ENCODE measurements at places on chromosomes 11 and 22. TPM values are rescaled to one million over a fixed set of nuclear protein-coding genes. Genes with fewer than 3 reads are reported as not detected.

The MYEOV gene
- not detected for total RNA-seq

- no peak for DNase-seq
- peaks cover 70% of the 10 kb centered on the region for H3K4me1 ChIP-seq
- H3K27ac ChIP-seq, result peak overlapping the region; percentile 35
- no peaks in the 10 kb centered on the region for H3K27me3 ChIP-seq
These were observed 90.8 kb upstream of the APOA1 start for GRCh38 chr11:116928102-116928777.

DNA sequence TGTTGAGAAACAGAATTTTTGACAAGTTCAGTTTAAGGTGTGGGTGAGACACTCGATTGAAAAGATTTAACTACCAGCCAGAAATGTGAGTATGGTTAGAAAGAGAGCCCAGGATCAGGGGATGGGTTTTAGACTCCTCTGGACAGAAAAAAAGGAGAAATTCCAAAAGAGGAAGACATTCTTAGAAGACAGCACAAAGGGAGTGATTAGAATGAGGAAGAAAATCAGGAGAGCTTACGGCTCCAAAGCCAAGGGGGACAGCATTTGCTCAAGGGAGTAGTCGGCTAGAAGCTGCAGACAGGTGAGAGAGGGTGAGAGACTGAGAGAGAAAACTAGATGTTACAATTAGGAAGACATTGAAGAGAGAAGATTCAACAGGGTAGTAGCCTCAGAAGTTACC lies 166.1 kb downstream of the ADAMTS15 start:
- H3K4me1 ChIP-seq, result no peaks in the 10 kb centered on the region
- DNase-seq, result no peak
- H3K27me3 ChIP-seq, result peaks cover 4% of the 10 kb centered on the region
- no peak overlapping the region for H3K27ac ChIP-seq
- H3K36me3 ChIP-seq, result no peaks in the 10 kb centered on the region

DNA sequence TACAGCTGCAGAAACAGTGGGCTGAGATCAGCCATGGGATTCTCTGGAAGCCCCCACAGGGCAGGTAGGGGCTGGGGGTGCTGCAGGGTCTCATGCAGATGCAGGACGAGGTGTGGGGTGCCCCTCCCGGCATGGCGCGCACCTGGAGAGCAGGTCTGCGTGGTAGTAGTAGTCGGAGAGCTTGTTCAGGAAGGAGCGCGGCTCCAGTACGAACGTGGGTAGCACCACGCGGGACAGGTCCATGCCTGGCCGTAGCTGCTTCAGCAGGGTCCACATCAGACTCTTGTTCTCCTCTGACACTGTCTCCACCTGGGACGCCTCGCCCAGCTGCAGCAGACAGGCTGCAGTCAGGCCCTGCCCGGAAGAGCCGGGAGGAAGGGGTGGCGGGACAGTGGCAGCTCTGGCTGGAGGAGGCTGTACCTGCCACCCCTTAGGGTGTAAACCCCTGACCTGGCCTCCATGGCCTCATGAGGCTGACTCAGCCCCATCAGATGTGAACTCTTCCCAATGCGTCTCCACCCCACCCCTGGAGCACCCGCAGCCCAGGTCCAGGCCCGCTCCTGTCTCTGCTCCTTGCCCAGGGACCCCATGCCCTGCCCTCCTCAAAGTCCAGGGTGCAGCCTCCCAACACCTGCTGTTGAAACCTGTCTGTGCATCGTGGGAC lies 47.0 kb upstream of the CARS1 start:
- peaks cover under 1% of the 10 kb centered on the region for H3K4me1 ChIP-seq
- H3K27me3 ChIP-seq, result no peaks in the 10 kb centered on the region
- H3K27ac ChIP-seq, result no peak overlapping the region
- DNase-seq, result no peak
- H3K36me3 ChIP-seq, result no peaks in the 10 kb centered on the region

DNA sequence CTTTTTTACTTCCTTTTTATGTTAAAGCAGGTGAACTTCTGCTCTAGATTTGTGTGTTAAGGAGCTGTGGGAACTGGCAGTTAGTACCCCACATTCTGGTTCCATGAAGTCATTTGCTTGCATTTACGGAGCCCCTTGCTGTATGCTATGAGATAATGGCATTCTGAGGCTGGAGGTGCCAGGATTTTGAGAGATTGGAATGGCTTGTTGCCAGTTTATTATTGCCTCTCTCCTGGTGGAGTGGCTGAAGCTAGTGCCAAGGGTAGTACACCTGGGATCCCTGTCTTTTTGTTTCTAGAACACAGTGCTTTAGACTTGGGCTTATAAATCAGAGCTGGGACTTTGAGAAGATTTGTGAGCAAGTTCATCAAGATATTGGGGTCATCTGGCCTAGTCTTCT lies 73.8 kb downstream of the STIM1 start:
- no peaks in the 10 kb centered on the region for H3K27me3 ChIP-seq
- H3K4me1 ChIP-seq, result peaks cover 26% of the 10 kb centered on the region
- no peak overlapping the region for H3K27ac ChIP-seq

The MFNG gene
- total RNA-seq, result 168 TPM

DNA sequence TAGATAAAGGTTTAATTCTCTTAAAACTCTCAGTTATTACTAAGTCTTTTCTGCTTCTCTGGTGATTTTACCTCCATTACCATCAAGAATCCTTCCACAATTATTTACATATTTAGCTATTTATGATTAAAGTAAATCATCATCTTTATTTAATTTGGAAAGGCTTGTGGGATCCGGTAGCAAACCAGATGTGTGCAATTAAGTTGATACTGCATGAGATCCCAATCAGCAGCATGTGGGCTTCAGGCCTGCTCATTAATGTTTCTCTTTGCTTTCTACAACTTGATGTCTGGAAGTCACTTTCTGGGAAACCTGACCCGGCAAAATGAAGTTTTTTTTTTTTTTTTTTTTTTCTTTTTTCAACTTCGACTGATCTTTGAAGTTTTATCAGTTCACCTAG lies 558.4 kb upstream of the ANO5 start:
- no peak for DNase-seq
- H3K4me1 ChIP-seq, result no peaks in the 10 kb centered on the region
- no peak overlapping the region for H3K4me3 ChIP-seq
- H3K36me3 ChIP-seq, result no peaks in the 10 kb centered on the region
- no peaks in the 10 kb centered on the region for H3K27me3 ChIP-seq

GRCh38 chr11:35330931-35331330 lies 88.4 kb downstream of the SLC1A2 start:
- H3K4me1 ChIP-seq, result peaks cover 29% of the 10 kb centered on the region
- no peaks in the 10 kb centered on the region for H3K27me3 ChIP-seq
- no peak overlapping the region for H3K4me3 ChIP-seq
- DNase-seq, result peak; percentile 37

The OR52E8 gene
- total RNA-seq, result not detected

The POTEH gene
- total RNA-seq, result not detected

- no peaks in the 10 kb centered on the region for H3K27me3 ChIP-seq
- no peak overlapping the region for H3K27ac ChIP-seq
- H3K36me3 ChIP-seq, result peaks cover 67% of the 10 kb centered on the region
- H3K4me1 ChIP-seq, result no peaks in the 10 kb centered on the region
These were observed 45.2 kb downstream of the NAT10 start for GRCh38 chr11:34150494-34151151.

- no peak overlapping the region for H3K27ac ChIP-seq
- H3K36me3 ChIP-seq, result no peaks in the 10 kb centered on the region
- no peaks in the 10 kb centered on the region for H3K4me1 ChIP-seq
These were observed 2352.8 kb upstream of the RAG2 start for GRCh38 chr11:38950867-38951266.

DNA sequence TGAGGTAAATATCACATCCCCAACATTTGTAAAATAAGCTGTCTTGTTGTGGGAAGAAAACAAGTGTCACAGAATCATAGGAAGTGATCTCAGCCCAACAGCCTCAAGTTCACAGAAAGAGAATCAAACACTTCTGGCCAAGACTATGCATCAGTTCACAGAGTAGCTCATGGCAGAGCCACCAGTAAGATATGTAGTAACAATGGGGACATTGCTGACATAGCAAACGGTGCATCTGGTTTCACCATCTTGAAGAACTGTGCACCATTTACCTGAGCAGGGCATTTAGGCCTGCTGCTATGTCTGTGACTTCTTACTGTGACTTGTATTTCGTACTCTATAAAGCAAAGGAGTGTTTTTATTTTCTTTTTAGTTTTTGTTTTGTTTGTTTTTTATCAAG lies 585.3 kb upstream of the FAT3 start:
- H3K27me3 ChIP-seq, result no peaks in the 10 kb centered on the region
- no peak for DNase-seq
- no peak overlapping the region for H3K27ac ChIP-seq
- H3K36me3 ChIP-seq, result no peaks in the 10 kb centered on the region
- H3K4me1 ChIP-seq, result no peaks in the 10 kb centered on the region

DNA sequence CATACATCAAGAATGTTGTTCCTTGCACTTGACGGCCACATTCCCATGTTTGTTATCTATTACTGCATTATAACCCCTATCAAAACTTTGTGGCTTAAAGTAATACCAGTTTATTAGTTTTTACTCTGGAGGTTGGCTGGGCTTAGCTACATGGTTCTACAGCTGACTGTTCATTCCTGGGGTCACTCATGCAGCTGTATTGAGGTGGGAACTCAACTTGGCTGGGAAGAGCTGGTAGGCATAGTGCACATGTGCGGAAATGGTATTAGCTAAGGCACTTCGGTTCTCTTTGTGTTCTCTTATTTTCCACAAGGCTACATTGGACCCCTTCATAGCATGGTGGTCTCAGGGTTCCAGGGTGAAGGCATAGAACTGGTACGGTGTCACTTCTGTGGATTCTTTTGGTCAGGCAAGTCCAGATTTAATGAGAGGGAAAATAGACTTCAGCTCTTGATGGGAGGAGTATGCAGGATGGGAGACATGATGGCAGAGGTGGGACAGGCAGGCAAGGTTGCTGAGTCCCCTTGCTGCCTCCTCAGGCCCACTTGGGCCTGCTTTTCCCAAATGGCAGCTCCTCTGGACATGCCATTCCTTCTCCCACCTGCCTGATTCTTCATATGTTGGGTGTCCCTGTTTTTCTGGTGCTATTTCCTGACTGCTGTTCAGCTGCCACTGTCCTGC lies 16.1 kb downstream of the YDJC start:
- no peak for DNase-seq
- peaks cover 2% of the 10 kb centered on the region for H3K4me1 ChIP-seq
- no peak overlapping the region for H3K27ac ChIP-seq

DNA sequence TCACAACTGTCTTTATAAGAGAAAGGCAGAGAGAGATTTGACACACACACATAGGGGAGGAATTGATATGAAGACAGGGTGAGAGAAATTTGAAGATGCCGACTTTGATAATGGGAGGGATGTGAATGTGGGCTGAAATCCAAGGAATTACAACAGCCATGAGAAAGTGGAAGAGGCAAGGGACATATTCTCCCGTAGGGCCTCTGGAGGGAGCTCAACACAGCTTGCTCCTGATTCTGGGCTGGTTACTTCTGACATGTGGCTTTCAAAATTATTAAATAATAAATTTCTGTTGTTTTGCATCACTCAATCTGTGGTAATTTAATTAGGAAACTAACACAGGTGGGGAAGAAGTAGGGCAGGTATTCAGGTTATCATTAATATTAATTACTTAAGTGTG lies 282.9 kb downstream of the LUZP2 start:
- H3K4me3 ChIP-seq, result no peak overlapping the region
- no peaks in the 10 kb centered on the region for H3K36me3 ChIP-seq
- DNase-seq, result no peak

The PACSIN3 gene
- 21.4 TPM for total RNA-seq

DNA sequence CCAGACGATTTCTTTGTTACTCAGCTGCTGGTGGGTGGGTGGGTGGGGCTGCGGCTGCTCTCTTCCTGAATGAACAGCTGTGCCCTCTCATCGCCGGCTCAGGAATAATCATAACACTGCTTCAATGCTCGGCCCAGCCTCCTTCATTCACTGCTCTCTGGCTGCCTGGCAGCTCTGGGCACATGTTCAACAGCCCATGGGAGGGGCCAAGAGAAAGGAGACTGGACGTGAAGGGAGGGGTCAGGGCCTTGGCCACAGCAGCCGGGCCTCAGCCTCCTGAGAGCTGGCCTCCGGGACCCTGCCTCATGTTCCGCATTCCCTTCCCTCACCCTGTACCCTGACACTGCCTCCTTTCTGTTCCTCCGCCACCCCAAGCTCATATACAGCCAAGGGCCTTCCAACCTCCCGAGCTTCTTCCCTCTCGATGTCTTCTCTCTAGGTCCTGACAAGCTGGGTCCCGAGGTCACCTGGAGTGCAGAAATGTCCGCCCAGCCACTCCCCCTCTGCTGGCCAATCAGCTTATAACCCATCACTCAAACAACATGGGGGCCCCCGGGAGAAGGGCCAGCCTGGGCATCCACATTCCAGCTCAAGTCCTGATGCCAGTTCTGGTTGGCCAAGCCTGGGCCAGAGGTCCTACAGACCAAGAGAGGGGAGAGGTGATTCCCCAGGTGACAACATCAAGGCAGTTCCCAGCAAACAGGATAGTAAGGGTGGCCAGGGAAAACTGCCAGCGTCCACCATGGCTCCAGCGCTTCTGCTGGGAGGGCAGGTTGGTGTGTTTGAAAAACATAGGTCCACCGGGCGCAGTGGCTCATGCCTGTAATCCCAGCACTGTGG lies 3.2 kb upstream of the CSDC2 start:
- DNase-seq, result no peak
- H3K4me3 ChIP-seq, result no peak overlapping the region
- no peak overlapping the region for H3K27ac ChIP-seq
- peaks cover 2% of the 10 kb centered on the region for H3K4me1 ChIP-seq
- H3K27me3 ChIP-seq, result peaks cover 28% of the 10 kb centered on the region
- H3K36me3 ChIP-seq, result no peaks in the 10 kb centered on the region

The SUSD2 gene
- 0.32 TPM for total RNA-seq

- H3K4me3 ChIP-seq, result no peak overlapping the region
- no peaks in the 10 kb centered on the region for H3K4me1 ChIP-seq
- H3K27me3 ChIP-seq, result no peaks in the 10 kb centered on the region
- no peaks in the 10 kb centered on the region for H3K36me3 ChIP-seq
These were observed 481.8 kb downstream of the BRD1 start for GRCh38 chr22:49345896-49346295.
